RWPE2 (cell line): ENCODE measurements at places on chromosomes 6 and 20.

- DNase-seq = no peak
Observed at GRCh38 chr20:47019121-47019824, 124.6 kb downstream of the EYA2 start.

GRCh38 chr20:15236812-15237211, 899.4 kb upstream of the FLRT3 start:
- DNase-seq = no peak

GRCh38 chr6:163721922-163722692, 307.6 kb downstream of the QKI start:
- no peak for DNase-seq

DNA sequence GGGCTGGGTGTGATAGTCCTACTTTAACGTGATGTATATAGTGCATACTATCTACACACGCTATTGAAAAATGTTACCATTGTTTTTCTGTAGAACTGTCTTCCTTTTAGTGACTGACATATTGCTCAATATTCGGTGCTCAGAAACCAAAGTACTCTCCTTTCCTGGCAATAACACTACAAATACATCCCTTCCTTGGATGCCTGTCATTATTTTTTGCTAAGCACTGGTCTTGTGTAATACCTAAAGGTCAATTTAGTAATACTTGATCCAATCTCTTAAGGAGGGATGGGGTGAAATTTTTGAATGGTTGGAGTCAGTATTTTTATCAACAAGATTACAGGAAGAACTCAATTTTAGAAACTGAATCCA, 23.9 kb downstream of the CNR1 start:
- DNase-seq = no peak

DNA sequence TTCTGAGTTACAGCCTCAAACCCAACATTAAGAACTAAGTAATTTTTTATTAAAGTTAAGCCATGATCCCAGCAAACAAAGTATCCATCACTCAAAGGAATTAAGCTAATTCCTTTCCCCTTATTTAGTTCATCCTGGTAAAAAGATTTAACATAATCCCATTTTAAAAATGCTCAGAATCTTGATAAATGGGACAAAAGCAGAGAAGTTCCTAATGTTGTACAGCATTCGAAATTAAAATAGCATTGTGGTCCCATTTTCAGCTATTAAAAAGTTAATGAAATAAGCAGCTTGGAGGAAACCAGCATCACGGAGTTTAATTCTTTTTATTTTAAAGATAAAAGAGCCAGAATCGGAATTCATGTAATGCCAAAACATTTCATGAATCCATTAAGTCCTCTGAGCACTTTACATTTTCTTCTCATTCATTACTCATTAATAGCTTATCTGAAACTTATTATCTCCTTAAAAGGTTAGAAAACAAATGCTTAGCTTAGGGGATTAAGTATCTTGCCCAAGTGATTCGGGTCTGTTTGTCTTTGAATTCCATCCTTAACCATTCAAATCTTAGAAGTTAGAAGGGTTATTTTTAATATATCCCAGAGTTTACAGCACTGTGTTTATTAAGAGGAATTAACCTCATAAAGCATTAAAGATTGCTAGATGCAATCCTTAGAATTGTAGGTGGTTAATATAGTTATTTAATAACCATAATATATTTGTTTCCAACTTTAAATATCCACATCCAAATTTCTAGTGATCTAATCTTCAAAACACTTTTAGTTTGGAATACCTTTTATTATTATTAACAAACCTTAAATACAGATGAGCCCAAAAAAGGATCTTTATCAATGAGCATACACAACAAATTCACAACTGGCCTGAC, 11.2 kb downstream of the RBM39 start:
- no peak for DNase-seq

- peak; percentile 73 for DNase-seq
Observed at GRCh38 chr20:51462566-51463276, 79.8 kb downstream of the NFATC2 start.

DNA sequence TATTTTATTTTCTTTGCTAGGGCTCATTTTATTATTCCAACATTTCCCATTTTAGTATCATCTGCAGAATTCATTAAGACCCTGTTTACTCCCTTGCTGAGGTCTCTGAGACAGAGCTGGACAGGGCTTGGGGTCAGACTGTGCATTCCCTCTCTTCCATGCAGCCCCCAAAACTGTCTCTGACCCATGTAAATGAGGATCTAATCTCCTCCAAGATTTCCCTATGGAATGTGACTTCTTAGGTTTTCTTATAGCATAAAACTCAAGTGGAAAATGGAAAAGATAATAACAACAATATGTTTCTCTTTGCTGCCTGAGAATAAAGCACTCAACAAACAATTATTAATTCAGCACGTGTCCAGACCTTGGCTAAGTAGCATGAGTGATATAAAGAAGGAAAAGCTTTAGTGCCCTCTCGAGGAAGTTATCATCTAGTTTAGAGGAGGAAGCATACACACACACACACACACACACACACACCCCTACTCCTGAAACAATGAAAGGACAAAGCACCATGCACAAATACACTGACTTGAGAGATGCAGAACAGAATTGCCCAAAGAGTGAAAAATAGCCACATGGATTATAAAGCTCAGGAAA, 815.5 kb downstream of the BCKDHB start:
- DNase-seq = no peak

DNA sequence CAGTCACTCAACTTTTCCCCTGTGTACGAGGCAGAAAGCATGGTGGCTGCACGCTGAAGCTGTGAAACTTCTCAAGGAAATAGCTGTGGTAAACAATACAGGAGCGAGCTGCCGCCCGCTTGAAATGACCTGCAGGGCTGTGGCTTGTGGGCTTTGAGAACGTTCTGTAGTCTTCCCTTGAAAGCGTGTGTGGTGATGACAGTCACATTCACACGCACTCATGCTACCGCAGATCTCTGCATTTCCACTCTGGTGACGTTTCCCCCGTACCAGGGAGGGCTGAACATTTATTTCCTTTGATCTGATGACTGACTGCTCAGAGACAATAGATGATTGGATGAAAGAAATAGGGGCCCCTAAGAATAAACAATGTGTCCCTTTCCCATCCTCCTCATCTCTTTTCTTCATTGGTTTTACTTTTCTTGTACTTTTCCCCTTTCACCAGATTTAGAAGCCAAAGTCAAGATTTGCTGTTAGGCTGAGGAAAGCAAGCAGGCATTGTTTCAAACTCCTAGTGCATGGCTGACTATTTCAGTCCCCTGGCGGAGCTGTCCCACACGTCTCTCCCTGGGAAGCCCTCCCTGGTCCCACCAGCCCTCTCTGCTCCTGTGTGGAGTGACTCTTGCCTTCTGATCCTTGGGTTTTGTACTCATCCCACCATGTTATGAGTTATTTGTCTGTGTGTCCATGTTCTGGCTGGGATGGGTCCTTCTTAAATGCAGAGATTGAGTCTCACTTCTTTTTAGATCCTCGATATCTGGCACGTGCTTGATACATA, 3.9 kb downstream of the SYTL3 start:
- DNase-seq = no peak

GRCh38 chr20:6769903-6770785, 2.7 kb downstream of the BMP2 start:
- DNase-seq = peak; percentile 82

DNA sequence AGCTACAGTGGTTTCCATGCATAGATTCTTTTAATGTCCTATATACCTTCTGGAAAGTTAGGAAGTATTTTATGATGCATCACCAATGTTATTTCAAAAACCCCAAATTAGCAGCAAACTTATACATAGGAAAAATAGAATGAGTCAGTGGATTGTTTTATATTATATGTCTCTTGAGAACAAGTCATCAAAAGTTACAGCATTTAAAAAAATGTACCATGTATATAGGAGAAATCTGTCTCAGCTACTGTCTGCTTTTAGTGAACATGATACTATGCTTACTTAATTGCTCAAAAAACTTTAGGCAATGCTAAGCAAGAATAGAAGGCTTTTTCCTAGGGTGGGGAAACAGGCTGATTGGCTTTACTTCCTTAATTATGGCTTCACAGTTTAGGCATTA, 365.3 kb downstream of the SAMD5 start:
- DNase-seq = no peak

GRCh38 chr20:50259705-50260478, 69.3 kb downstream of the CEBPB start:
- peak; percentile 69 for DNase-seq

GRCh38 chr20:23130622-23131140, 44.6 kb upstream of the CD93 start:
- DNase-seq = no peak
